Omental fat pad (tissue), 4 donors: ENCODE measurements at places on chromosomes 7 and 10.
A peak's percentile ranks its signal among the peaks of the same experiment; 100 is the strongest.

DNA sequence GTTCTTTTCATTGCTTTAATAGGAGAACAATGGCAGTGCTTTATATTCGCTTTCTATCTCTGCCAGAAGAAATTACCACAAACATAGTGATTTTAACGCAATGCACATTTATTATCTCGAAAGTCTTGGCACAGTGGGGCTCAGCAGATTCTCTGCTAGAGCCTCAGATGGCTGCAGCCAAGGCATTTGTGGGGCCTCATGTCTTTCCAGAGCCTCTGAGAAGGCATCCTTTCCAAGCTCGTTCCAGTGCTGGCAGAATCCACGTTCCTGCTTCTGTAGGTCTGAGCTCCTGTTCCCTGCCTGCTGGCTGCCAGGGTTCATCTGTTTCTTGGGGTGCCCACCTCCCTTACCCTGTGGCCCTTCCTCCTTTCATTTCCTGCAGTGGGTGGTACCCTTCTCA lies 60.2 kb downstream of the LRRC18 start:
- DNase-seq = no peak

GRCh38 chr10:29841724-29842649 lies 207.2 kb upstream of the SVIL start:
- no peak for DNase-seq

DNA sequence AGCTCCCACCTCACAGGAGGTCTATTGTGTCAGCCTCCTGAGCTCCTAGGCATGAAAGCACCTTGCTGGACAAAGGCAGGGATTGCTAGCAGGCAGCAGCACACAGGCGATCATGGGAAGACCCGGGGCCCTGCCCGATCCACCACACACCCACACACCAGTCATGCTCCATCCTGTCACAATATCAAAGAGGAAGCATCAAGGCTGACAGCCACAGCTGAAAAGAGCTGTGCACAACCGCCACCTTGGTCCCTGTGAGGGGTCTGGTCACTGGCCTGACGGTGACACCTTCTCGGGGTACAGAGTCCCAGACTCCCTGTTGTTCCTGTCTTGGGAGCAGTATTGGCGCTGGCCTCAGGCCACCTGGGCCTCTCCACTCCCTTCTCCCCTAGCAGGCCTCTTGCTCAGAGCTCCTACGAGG lies 89.7 kb upstream of the RET start:
- DNase-seq = no peak

GRCh38 chr7:145398758-145399157 lies 562.9 kb upstream of the TPK1 start:
- DNase-seq = no peak

DNA sequence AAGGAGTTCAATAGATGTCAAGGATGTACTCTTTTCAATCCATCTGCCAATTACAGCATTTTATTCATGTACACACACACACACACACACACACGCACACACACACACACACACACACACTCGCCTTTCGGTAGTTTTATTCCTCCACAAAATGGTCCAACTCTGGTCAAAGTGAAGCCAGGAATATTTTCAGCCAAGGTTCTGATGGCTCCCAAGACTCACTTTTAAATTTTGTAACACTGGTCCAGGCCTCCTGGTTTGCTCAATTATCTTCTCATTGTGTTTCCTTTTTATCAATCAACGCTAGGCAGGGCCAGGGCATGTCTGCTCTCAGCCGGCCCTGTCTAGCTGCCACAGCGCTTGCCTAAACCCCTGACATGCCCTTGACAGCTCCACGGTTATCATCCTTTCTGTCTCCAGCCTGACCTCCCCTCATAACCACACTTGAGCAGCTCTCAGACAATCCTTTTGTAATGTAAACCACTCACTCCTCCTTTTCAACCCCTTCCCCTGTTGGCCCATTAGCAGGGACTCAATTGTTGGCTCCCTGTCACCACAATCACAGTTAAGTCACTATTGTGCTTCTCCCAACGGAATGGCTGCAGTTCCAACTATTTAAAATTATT lies 115.1 kb downstream of the ICA1 start:
- DNase-seq = no peak

- peak; percentile 31 for DNase-seq
These were observed 14.9 kb upstream of the CRCP start for GRCh38 chr7:66099551-66100407.

DNA sequence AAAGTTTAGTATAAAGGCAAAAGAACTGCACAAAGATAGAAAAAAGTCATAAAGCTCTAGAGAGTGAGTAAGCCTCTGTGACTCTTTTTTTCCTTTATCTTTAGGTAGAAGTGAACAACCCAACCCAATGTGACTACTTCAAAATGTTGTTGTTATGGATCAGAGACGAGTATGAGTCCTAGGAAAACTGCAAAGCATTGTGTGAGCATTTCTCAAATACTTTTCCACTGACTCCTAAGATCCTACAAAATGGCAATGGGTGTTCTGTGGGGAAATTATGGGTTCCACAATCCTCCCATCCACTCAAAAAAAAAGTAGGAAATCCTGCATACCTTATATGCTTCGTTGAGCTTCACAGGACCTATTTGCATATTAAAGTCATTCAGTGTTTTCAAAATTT lies 177.1 kb downstream of the DGKI start:
- DNase-seq = no peak

DNA sequence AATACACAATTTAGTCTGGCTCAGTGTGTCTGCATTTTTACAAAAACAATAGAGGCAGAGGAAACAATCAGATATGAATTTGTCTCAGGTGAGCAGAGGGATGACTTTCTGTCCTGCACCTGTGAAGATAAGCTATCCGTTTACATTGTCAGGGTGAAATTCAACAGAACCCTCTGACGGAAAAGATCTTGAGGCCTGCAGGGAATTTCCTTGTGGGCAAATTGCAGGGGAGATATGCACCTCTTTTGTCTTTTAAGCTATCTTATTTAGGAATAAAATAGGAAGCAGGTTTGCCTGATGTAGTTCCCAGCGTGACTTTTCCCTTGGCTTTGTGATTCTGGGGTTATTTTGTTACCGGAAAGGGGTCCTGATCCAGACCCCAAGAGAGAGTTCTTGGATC lies 325.1 kb downstream of the GALNT17 start:
- no peak for DNase-seq

DNA sequence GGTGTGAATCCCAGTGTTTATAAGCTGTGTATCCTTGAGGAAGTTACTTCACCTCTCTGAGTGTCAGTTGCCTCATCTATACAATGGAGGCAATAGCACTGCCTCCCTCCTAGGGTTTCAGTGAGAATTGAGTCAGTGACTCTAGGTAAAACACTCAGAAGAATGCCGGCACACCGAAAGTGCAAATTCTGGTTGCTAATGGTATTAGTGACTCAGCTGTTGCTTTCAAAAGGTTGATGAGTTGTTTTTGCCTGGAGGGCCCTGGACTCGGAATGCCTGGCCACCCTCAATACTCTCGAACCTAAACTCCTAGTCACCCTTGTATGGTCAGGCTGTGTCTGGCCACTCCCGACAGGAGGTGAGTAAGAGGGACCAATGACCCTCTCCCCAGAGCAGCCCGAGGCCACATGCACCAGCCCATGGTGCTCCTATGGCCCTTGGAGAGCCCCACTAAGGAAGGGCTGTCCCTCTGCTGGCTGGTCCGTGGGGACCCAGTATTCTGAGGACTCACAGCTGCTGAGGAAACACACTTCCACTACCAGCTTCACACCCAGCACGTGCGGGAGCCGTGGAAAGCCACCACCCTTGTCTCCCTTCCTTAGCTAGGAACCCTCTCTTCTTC lies 60.2 kb downstream of the CALML3 start:
- DNase-seq = no peak

DNA sequence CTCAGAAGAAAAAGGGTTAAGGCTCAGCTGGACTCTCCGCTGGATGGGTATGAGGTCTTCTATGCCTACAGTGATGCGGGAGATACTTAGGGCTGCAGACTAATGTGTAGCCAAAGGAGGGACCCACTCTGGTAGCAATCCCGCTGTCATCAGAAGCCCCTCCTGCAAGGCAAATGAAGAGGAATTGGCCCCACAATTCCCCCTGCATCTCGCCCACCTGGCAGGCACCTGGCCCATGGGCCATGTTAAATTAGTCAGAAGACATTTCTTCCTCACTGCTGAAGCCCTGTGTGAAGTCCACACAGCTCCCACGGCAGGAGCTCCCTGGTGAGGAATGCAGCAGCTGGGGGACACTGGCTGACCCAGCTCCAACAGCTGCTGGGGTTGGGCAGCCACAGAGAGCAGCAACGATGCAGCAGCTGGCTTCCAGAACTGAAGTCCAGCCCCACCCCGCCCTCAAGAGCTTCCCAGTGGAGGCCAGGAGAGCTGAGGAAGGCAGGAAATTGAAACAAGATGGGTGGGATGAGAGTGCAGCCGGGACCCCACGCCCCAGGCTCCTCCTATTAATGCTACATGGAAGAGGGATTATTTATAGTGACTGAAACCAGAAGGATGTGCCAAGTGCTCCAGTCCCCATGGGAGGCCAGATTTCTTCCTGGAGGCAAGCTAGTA lies 5.5 kb downstream of the VSTM4 start:
- no peak for DNase-seq

- no peak for DNase-seq
These were observed 104.6 kb upstream of the TNRC18 start for GRCh38 chr7:5528071-5528814.

DNA sequence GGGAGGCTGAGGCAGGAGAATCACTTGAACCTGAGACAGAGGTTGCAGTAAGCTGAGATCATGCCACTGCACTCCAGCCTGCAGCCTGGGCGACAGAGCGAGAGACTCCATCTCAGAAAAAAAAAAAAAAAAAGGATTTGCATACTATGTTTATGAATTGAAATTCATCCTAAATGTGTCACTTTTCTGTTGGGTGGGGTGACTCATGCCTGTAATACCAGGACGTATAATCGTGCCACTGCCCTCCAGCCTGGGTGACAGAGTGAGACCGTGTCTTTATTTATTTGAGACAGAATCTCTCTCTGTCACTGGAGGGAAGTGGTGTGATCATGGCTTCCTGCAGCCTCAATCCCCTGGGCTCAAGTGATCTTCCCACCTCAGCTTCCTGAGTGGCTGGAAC lies 5.8 kb downstream of the ZNF212 start:
- DNase-seq = no peak

GRCh38 chr7:49376817-49377375 lies 396.5 kb upstream of the VWC2 start:
- DNase-seq = no peak

GRCh38 chr7:71733107-71733870 lies 601.3 kb downstream of the GALNT17 start:
- peak; percentile 72 for DNase-seq

DNA sequence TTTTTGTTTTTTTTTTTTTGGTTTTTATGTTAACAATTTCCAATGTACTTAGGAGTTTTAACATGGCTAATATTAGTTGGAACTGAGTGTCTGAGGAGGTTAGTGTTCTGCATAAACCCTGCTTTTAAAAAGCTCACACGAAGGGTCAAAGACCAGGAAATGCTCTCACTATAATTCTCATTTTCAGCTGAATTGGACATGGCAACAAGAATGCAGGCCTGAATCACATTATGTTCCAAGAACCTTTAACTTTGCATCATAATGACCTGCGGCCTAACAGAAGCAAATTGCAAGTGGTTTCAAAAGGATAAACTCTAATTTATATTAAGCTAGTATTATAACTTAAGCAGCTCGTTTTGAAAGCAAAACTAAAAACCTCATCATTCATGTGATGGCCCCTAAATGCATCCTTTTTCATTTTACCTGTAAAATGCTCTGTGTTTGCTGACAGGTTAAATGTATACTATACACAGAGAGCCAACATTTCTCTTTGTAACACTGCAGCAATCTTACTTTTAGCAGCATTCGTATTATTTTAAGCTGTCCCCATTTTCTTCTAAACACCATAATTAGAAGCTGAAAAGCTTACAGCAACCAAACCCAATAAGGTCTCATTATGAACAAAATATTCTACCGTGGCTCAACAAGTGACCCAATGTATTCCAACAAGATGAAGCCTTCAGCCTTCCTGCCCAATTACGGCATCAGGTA lies 242.8 kb upstream of the SP4 start:
- DNase-seq = no peak

DNA sequence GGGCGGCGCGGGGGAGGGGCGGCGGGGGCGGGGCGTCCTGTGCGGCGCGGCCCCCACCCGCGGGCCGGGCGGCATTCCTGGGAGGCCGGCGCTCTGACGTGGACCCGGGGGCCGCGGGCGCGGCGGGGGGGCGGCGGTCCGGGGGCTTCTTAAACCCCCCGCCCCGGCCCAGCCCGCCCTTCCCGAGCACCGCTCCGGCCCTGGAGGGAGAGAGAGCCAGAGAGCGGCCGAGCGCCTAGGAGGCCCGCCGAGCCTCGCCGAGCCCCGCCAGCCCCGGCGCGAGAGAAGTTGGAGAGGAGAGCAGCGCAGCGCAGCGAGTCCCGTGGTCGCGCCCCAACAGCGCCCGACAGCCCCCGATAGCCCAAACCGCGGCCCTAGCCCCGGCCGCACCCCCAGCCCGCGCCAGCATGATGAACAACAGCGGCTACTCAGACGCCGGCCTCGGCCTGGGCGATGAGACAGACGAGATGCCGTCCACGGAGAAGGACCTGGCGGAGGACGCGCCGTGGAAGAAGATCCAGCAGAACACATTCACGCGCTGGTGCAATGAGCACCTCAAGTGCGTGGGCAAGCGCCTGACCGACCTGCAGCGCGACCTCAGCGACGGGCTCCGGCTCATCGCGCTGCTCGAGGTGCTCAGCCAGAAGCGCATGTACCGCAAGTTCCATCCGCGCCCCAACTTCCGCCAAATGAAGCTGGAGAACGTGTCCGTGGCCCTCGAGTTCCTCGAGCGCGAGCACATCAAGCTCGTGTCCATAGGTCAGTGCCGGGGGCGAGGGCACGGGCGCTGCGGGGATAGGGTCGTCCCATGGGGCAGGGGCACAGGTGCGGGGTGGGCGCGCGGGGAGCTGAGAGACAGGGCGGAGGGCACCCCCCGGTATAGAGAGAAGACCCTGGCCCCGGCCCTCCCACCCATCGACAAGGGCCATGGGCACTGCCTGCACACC lies at the start of gene FLNC:
TSS of gene FLNC (plus strand) at position 176 of the 947 bp plus-strand sequence. CDS start at position 408, 232 bp downstream.
- no peak for DNase-seq

DNA sequence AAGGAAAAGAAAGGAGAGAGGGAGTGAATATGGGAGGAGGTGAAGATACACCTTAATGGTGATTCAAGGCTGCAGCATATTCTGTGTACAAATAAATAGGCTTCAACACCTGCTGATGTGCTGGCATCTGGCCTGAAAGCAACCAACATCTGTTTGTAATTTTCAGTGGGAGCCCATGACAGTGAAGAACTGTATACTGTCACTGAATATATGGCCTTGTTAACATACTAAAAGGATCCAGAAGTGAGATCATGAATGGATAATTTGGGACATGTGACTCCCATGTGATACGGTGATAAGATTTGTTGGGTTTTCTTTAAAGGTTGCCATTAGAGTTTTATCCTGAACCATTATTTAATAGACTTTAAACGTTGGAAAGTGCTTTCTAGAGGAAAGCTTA lies 459.3 kb downstream of the CNTNAP2 start:
- DNase-seq = no peak

DNA sequence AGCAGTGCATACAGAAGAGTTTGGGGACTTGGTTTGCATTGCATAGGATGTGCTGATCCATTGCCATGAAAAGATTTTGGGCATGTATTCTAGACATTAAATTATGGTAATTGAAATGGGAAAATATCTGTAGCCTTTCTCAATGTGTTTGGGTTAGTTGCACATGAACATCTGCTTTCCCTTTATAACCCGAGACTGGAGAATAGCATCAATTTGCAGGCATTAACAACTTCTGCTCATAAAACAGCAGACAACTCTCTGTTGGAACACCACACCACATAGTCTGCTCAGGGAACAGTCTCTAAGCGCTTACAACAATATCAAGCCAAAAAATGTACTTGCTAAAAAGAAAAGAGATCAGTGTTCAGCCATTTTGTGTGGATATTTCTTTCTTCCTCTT lies 1391.1 kb upstream of the LRRTM3 start:
- DNase-seq = no peak

GRCh38 chr7:152674860-152675758 lies 832 bp downstream of the XRCC2 start:
- no peak for DNase-seq

- DNase-seq = no peak
These were observed 168.8 kb upstream of the RHOBTB1 start for GRCh38 chr10:61112771-61113170.
